Activated CD4-positive, alpha-beta T cell treated with anti-CD3 and anti-CD28 coated beads for 4 hours (primary cell): ENCODE measurements at places on chromosomes 6 and 20.

DNA sequence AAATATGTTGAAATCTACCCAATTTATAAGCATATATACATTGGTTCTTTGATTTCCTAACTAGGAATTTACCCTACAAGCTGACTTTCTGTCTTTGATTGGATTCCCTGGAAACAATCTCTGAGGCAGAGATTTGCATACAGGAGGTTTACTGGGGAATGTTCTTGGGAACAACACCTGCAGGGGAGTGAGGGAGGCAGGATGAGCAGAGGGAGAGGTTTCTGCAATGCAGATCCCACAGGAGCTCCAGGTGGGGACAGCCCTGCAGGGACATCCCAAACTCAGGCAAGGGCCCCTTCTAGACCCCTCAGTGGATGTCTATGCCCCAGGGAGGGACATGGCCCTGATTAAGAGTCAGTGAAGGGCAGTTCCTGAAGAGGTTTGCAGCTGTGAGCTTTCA is 95.2 kb upstream of the CCDC167 start:
- no peak for DNase-seq

DNA sequence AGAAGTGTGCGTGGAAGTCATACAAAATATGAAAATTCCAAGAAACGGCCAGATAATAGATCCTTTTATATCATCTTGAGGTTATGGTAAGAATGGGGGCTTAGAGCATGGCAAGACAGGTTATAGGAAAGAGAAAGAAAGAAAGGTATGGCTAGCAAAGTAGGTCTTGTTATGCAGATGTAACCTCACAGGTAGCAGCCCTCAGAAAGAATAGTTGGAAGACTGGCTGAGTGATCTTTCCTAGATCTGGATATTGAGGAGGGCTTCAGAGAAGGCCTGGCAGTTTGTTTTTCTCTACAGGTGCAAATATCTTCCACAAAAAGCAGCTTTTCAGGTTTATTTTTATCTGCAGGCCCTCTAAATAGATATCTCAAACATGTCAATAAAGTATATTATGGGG is 679.5 kb downstream of the KHDRBS2 start:
- DNase-seq, result no peak

- no peak for DNase-seq
Observed at GRCh38 chr6:54899442-54899841, 52.9 kb downstream of the FAM83B start.

DNA sequence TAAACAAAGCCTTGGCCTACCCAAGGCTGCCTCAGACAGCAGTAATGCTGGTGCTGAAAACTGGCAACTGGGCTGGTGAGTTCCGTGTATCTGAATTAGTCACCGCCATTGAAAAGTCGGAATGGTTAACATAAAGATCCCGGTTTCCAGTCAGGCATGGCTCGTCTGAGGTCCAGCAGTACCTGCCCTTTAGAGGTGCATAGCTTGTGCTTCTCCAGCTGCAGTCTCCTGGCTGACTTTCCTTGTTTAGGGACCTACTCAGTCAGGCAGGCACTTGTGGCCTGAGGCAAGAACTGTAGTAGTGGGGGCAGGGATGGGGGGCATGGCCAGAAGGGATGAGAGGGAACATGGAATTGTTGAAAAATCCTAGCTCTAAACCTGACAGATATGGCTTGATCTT is 101.6 kb downstream of the FYN start:
- DNase-seq, result no peak

DNA sequence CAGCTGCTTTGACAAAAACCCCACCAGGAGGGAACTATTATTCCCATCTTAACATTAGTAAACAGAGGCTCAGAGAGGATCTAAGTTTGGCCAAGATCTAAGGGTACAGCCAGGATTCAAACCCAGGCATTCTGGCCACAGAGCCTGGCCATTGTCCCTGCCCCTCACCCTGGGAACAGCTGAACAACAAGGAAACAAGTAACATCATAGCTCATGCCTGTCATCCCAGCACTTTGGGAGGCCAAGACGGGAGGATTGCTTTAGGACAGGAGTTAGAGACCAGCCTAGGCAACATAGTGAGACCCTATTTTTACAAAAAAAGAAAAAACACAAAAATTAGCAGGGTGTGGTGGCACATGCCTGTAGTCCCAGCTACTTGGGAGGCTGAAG is 27.5 kb downstream of the TOX2 start:
- DNase-seq, result no peak

DNA sequence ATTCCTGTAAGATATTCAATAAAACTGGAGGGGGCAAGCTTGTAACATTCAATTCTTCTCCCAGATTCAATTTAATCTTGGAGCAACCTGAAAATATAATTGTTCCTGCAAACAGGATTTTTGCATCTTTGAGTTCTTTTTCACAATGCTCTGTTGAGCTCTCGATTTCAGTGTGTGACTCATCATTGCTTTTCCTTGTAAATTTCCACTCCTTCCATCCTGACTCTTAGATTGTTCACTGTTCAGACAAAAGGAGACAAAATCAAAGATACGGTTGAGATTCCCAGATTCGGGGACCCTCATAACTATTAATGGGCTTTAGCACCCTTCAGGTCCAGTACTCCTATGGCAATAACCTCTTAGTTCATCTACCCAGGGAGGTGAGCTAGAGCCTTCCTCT is 571.9 kb upstream of the CHD6 start:
- no peak for DNase-seq
